Stimulated activated CD4-positive, alpha-beta T cell treated with anti-CD3 and anti-CD28 coated beads, Interleukin-1b, Interleukin-23, amount 100 ng/mL, for 1 hour (primary cell): ENCODE measurements at places on chromosomes 6 and 20.

DNA sequence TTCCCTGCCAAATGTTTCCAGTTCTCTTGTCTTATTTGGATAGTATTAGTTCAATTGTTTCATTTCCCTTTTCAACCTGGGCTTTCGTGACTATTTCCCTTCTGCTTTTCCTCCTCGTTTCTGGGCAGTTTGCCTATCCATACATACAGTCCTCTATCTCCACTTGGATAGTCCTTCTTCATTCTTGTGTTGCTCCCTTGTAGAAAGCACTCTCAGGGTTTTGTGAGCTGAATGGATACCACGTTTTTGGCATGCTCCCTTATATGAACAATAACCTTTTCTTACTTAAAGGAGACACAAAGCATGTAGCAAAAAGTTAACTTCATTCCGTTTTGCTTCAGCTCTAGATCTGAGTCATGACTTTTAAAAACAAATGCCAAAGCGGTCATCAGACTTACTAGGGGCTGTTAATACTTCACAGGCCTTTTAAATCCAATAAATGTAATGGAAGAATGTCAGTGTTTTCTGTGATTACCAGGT, 16.6 kb downstream of the CRYBG1 start:
- DNase-seq: no peak

- DNase-seq: no peak
These were observed 316.2 kb upstream of the CDYL start for GRCh38 chr6:4459996-4460395.

- DNase-seq: no peak
These were observed 755.7 kb downstream of the HDGFL1 start for GRCh38 chr6:23325065-23325464.

- DNase-seq: no peak
These were observed 28.5 kb downstream of the C6orf15 start for GRCh38 chr6:31083742-31084354.

GRCh38 chr6:52360601-52361413, 1.1 kb upstream of the PAQR8 start:
- DNase-seq: no peak

- peak; percentile 26 for DNase-seq
These were observed 115.1 kb upstream of the ARID1B start for GRCh38 chr6:156662025-156662445.

DNA sequence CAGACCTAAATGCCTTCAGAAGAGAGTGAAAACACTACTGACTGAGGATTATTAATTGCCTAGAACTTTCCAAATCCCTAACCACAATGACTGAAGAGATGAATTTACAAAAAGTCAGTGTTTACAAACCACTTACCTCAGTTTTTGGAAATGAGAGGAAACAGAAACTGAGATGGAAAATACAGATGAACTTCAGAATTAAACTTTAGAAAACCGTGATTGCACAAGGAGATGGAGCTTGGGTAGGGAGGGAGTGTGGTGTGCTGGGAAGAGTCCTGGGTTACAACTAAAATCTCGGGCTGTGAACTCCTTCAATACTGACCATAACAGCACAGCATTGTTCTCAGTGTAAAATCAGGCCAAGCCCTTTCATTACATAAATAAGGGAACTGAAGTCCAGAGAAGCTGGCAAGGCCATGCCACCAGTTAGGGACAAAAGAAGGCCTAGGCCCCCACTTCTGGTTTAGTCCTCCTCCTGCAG, 4.0 kb downstream of the ELMO2 start:
- DNase-seq: no peak

GRCh38 chr6:6470123-6470522, 118.4 kb upstream of the LY86 start:
- DNase-seq: no peak

DNA sequence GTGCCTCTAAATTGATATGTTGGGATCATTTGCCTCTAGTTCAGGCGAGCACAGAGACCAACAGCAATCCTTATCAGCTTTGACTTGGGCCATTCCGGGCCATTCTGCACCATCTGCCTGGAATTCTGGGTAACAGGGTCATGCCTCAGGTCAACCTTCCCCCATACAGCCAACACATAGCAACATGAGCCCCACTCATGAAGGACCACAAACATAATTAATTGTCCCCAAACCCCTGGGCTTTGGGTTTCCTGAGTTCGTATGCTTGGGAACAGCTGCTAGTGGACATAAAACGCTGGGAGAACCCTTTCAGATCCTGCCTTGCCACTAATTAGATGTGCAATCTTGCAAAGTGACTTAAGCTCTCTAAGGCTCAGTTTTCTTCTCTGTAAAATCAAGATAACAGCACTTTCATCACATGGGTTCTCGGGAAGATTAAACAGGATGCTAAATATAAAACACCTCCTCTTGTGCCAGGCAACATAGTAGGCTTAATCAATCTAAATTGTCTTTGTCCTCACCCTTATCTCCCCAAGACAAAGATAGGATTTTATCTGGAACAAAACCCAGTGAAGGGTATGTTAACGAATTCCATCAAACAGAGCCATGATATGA, 426.5 kb downstream of the CD83 start:
- no peak for DNase-seq

DNA sequence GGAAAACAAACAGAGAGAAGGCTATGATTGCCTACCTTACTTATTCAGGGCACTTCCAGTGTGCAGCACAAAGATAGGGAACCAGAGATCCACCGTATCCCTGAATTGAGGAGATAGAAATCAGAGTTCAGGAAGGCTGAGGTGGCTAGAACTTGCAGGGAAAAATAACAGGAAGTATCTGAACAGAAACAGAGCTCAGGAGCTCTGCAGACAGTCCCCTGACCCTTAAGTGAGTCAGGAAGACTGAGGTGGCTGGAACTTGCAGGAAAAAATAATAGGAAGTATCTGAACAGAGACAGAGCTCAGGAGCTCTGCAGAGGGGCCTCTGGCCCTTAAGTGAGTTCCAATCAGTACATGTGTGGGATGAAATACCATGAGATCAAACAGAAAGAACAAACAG, 65.4 kb downstream of the RPRD1B start:
- no peak for DNase-seq

GRCh38 chr6:113649276-113649675, 207.9 kb upstream of the MARCKS start:
- no peak for DNase-seq

DNA sequence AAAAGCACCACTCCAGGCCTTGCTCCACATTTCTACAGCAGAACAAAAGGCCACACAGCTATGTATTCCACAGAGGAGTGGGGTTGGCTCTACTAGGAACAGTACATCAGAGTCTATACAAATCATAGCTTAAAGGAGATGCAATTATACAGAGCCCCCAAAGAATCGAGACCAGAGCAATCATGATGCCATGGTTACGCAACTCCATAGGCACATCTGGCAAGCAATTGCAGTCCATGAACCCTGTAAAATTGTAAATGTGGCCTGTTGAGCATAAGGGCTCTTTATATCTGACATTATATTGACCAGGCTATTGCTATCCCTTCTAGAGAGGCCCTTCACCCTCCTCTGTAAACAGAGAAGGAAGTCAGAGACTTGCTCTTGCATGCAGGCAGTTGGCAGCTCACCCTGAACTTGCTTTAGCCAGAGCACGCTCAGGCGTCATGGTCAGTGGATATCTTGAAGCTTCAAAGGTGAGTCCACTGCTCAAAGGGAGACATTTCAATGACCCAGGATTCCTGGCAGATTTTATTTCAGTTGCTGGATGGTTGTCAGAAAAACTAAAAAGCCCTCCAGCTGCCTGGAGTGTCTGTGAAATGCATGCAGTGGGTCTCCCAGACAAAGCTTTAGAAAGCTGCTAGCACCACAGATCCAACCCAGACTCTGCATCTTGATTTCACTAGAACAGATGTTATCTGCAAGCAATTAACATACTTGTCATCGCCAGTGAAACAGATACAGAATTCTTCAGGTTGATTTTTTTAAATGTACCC, 357.2 kb downstream of the CENPW start:
- DNase-seq: no peak

- DNase-seq: no peak
These were observed 690 bp downstream of the GDAP1L1 start for GRCh38 chr20:44247586-44248409.

DNA sequence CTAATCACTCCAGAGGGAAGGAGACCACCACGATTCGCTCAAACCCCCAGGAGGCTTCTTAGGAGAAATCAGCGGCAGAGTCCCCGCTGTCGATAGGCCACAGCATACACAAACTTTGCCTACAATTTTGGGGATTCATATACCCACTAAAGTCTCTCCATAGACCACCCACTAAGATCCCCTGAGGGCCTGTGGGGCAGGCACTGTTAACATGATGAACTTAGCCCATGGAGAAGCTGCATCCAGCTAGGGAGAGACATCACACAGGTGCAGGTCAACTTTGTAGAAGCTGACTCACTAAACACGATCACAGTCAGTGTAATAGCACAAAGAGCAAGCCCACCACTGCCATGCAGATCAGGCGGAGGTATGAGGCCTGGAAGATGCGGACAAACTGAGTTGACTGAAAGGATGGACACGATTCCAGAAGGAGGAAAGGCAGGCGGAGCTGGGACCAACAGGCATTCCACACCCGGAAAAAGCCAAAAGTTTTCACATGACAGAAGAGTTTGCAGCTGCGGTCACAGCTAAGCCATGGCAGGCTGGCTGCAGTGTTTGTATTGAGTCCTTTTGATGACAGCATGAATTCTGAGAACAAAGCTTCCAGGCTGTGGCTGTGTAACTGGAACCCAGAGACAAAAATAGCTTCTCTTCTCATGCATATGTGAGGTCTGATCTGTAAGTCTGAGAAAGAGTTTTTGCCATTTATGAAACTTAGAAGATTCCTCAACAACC, 75.7 kb upstream of the QKI start:
- DNase-seq: no peak

DNA sequence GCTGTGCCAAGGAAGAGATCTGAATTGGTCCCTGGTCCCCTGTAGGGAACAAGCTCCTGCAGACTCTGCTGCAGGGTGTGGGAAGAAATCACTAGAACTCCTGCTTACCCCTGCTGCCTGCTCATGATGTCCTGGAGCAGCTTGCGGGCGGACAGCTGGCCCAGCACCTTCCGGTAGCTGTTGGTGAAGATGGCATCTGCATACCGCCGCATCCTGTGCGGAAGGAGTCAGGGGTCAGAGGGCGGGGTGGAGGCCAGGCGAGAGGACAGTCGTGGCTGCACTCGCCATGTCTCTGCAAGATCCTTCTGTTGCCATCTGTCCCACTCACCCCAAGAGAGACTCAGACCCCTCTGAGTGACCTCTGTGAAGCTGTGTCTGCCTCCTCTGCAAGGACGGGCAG, 5.3 kb downstream of the GHRH start:
- DNase-seq: no peak

DNA sequence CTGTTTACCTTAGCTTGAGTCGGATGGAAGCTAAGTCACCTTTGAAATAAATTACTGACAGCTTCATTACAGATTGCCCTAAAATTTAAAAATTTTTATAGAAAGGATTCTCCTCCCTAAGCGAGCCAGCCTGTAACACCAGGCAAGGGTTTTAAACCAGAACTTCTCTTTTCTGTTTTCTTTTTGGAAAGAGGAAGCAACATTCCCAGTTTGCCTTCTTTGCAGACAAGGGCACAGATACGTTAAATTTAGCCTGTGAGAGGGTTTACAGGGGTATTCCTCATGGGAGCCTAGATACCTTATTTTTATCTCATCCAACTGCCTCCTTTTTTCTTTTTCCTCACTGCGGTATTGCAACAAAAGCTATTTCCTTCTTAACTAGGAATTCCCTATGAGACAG, 45.0 kb downstream of the GNAS start:
- DNase-seq: no peak

DNA sequence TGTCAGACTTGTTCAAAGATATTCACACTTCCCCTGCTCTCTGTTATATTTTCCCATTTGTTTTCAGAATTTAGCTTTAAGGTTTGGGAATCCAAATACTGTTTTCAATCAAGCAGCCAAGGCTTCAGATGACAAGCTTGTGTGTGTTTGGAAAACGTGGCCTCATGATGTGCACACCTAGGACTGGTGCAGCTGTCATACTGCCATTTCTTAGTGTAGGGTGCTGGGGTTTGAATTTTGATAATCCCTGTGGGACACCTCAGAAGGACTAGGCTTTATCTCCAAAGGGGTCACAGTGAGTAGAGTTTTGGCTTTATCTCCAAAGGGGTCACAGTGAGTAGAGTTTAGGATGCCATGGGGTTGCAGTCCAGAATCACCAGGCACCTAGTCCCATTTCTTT, 65.3 kb upstream of the JAG1 start:
- no peak for DNase-seq

DNA sequence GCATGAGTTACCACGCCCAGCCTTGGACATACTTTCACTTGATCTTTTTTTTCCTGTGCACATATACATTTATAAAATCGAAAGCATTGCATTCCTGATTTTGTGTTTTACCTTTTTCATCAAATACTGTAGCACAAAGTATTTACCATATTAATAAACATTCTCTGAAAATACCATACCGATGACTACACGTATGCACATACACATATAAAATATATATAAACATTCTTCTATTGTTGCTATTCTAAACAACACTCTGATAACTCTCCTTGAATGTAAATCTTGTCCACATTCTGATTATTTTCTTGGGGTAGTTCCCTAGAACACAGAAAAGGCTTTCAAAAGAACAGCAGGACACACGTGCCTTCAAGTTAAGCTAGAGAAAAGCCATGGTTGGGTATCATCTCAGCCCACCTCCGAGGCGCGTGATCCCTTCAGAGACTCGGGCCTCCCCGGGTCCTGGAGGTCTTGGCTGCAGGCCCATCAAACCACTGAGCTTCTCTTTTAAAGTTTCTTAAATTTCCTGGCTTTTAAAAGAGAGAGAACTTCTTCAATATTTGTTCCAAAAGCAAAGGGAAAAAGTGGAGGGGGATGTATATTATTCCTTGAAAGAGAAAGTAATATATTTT, 198.1 kb downstream of the MYLK4 start:
- no peak for DNase-seq

DNA sequence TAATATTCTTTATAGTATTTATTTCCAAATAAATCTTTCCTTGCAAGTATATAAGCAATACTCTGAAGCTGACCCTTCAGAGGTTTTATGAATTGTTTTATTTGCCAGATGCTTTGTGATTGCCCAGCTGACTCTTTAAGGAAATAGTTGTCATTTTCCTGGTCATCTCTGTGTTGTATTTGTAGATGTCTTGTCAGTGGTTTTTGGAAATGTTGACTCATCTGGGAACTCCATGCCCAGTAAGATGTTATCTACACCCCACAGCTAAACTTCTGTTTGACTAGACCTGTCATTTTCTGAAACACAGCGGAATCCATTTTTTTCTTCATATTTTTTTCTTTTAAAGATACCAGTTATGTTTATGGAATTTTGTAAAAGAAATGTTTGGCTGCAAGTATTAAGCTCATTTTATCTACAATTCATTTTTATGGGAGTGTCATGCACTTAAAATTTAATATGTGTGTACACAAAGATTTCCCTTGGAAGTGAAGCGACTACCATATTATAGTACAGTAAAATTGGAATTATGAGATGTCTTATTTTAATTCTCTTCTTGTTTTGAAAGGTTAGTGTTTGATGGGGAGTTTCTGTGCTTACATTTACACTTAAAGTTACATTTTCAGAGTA, 491.0 kb downstream of the NKAIN2 start:
- no peak for DNase-seq

- no peak for DNase-seq
These were observed 154.4 kb downstream of the TMEM200A start for GRCh38 chr6:130520221-130520620.

GRCh38 chr6:154496186-154496585, 14.3 kb downstream of the CNKSR3 start:
- DNase-seq: no peak
